ENCODE measurements at places on chromosomes 6 and 20.

DNA sequence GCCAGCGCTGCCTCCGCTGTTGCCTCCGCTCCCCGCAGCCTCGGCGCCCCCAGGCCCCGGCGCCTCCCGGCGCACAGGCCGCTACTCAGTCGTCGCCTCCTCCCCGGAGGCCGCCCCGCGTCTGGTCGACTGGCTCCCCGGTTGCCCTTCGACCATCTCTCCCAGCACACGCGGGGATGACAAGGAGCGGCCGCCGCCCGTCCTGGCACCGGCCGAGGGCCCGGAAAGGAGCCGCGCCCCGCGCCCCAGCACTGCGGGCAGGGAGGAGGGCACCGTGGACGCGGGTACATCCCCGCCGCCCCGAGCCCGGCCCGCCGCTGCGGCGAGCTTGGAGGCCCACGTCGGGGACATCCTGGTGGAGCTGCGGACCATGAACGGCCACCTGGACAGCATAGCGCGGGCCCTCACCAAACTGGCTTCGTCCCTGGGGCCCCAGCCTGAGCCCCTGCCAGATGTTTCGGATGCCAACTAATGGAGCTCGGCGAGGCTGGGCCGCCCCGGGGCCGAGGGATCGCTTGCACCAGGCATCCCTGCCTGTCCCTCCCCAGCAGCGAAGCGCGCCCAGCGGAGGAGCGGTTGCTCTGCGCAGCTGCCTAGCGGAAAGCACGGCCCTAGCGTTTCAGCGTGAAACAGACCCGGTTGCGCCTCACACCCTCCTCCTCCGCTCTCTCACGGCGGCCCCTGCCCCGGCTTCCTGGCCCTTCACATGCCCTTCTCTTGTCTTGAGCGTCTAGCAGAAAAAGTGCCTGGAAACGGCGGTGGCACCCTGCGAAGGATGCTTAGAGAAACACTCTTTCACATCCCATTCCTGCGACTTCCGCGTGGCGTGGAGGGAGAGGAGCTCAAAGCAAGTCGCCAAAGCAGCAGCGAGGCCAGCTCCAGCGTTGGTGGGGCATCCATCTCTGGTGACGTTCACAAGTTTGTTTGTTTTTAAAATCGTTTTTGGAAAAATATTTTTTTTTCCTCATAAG, 285.8 kb upstream of the SUPT3H start:
- DNase-seq, result peak; percentile 27

- no peak for DNase-seq
These were observed 1209.7 kb upstream of the MAP3K7 start for GRCh38 chr6:91796603-91797002.

DNA sequence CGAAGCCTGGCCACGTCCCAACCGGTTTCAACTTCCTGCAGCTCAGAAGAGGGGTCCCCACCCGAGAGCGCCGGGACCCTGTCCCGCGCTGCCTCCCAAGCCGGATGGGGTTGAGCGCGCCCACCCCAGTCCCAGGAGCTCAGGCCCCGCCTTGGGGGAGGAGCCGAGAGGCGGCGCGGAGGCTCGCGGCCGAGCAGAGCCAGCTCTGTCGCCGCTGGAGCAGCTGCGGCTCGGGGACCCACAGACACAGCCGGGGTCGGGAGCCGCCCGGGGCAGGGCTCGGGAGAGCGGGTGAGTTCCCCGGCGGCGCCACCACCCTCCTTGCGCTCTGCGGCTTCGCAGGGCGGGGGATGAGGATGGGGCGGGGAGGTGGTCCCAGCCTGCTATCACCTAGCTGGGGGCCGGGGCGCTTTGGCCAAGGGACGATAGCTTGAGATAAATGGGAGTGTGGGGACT, at the start of gene PPP1R16B:
TSS of gene PPP1R16B (plus strand) at position 196 of the 456 bp plus-strand sequence. CDS start 30,229 bp downstream, outside the sequence.
- DNase-seq, result no peak

- DNase-seq, result no peak
These were observed 27.4 kb upstream of the APCDD1L start for GRCh38 chr20:58542411-58543095.

DNA sequence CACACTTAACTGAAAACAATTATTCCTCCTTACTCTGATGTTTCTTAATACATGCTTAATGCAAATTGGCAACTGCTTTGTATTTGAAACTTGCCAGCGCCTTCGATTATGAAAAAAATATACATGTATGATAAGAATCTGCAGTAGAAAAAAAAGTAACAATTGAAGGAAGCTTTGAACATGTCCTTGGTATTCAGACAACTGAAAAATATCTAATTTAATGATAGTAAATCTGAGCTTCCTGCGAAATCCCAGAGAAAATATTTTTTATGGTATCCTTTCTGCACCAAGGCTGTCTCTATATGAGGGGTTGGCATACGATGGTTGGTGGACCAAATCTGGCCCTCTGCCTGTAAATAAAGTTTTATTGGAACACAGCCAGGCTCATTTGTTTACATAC, 186.2 kb downstream of the HDGFL1 start:
- no peak for DNase-seq

DNA sequence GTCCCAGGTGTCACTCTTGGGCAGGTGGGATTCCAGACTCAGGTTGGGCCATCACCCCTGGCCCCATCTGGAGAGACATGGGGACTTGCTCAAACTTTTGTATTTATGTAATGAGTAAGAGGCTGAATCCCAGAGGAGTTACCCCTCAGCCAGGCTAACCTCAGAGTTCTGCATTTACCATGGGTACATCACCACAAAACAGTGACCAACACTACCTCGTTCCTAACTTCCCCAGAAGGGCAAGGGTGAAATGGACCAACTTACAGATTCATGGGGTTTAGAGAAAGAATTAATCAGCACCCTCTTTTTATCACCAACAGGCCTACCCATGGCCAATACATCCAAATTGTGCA, 259.9 kb upstream of the MARCKS start:
- DNase-seq, result peak; percentile 58

GRCh38 chr6:45822246-45822812, 193.3 kb downstream of the CLIC5 start:
- DNase-seq, result no peak

DNA sequence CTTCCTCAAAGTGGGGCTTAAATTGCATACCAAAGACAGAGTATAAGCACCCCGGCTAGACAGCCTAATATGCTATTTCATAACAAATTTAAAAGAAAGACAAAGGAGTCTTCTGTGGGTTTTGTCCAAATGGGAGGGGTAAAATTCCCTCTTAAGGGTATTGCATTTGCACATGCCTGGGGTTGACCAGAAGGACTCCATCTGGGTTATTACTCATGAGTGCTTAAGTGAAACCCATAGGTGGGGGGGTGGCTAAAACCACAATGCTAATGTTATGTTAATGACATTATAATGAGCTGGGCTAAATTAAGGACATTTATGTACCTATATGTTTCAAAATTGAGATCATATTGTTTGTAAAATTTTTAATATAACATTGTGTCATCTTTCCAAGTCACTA, 15.0 kb downstream of the IMPG1 start:
- DNase-seq, result no peak

- no peak for DNase-seq
These were observed 50.6 kb downstream of the SRC start for GRCh38 chr20:37396416-37397075.

GRCh38 chr20:18657575-18657974, 69.7 kb downstream of the DTD1 start:
- peak; percentile 63 for DNase-seq

GRCh38 chr20:4130404-4131189, 115.2 kb upstream of the RNF24 start:
- peak; percentile 64 for DNase-seq

DNA sequence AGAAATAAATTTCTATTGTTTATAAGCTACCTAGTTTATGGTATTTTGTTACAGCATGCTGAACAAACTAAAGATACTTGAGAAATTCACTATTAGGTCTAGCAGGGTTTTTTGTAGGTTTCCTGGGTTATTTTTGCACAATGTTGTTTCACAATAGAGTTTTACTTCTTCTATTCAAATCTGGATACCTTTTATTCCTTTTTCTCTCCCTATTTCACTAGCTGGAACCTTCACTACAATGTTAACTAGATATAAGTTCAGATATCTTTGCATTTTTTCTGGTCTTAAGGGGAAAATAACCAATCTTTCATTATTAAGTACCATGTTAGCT, 237.7 kb upstream of the CITED2 start:
- DNase-seq, result no peak

- DNase-seq, result no peak
These were observed 6.3 kb upstream of the ZKSCAN8 start for GRCh38 chr6:28135393-28135792.

GRCh38 chr20:57877131-57877824, 167.5 kb upstream of the PMEPA1 start:
- no peak for DNase-seq

GRCh38 chr6:63600136-63600535, 27.9 kb downstream of the LOC128125822 start:
- DNase-seq, result no peak

DNA sequence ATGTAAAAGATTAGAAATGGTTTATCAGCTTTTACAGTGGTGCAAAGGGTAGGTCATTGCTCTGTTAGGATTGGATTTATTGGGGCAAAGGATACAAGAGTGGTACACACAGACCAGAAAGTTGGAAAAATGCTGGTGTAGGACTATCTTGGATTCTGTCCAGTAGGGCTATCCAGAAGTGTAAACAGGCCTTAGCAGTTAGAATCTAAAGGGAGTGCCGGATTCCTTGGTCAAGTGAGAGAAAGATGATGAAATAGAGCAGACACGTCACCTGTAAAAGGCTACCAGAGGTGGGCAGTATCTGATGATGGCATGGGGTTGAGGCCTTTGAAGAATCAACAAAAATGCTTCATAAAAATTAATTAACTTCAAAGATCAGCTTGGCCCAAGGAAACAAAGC, 975.9 kb downstream of the KIF16B start:
- no peak for DNase-seq

DNA sequence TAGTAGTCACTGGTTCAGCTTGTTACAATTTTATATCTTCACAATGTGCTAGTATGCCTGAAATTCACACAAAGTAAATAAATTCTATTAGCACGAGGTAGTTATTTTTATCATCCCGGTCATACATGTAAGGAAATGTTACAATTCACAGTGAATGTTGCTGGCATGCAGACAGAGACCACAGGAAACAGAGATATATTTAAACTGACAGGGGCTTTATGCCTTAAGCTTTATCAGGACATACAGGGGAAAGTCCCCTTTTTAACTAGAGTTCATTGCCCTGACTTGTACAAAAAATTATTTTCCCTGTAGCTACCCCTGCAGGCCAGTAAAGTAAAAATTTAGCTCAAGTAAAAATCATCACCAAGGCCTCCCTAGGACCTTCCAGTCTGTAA, 712.0 kb upstream of the NRSN1 start:
- DNase-seq, result peak; percentile 72

DNA sequence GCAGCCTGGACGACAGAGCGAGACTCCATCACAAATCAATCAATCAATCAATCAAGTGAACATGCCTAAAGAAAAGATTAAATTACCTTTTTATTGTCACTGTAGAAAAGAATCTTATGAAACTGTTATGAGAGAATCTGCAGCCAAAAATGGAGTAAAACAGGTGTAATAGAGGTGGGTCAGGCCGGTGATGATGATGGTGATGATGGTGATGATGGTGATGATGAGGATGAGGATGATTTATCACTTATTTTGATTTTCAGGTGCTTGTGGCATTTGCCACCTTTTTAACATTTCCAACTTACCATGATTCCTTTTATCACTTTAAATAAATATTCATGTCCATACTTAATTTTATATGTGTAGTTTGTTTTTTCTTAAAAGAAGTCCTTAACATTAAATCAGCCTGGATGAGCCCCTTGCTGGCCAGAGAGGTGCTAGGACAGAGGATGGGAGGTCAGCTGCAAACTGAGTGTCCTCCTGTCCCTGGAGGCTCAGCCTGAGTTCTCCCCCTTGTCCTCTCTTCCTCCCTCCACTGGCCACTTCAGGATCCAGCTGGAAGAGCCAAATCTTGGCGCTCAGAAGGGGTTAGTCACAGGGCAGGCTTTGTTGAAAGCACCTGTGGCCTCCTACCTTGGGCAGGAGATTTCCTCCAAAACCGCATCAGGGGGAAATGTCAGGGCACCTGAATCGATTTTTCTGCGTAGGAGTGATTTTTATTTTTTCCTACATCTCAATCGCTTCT, 32.6 kb downstream of the SLC2A10 start:
- DNase-seq, result no peak

DNA sequence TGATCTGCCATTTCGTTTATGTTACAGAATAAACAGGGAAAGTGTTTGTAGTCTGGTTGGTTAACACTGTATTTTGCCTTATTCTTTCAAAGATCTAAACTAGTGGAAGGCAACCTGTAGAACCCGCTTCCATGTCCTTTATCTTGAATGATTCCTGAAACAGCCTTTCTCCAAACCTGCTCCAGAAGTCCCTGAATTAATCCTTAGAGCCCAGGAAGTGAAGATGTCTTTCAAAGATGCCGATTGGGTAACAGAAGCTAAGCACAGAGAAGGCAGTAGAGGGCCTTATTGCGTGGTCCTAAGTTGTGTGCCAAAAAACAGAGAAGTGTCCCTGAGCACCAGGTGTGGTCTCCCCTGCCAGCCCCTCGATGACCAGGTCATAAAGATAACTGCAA, 19.2 kb upstream of the ZSCAN16 start:
- DNase-seq, result no peak

DNA sequence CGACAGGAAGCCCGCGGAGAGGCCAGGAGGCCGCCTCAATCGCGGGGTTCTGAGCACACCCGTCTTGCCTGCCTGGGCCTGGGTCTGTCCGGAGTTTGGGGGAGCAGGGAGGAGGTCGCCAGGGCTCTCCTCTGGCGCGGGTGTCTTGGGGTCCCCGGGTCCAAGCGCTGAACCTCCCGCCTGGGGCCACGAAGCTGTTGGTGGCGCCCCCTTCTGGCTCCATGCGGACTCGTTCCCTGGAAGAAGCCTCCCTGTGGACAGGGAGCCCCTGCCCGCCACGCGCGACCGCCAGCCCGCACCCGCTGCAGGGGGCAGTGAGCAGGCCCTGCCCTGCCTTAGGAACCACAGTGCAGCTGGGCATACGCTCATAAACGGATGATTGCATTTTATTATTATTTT, 44.7 kb downstream of the MCUR1 start:
- DNase-seq, result no peak

GRCh38 chr6:41343641-41344187, 8.3 kb downstream of the NCR2 start:
- no peak for DNase-seq

DNA sequence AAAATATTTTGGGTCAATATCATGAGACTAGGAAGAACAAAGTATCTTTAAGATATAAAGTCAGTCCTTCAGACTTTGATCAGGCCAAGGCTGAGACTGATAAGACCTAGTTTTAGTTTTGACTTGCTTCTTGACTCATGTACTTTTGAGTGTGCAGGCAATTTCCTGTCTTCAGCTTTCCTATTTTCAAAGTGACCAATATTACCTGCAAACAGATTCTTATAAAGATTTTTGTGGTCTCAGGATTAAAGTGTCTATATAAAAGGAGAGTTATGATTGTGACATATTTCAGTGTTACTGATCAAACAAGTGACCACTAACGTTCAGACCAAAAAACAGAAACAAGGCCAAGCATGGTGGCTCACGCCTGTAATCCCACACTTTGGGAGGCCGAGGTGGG, 36.0 kb upstream of the AKIRIN2 start:
- no peak for DNase-seq
